ENCODE measurements at places on chromosomes 5 and 9.

DNA sequence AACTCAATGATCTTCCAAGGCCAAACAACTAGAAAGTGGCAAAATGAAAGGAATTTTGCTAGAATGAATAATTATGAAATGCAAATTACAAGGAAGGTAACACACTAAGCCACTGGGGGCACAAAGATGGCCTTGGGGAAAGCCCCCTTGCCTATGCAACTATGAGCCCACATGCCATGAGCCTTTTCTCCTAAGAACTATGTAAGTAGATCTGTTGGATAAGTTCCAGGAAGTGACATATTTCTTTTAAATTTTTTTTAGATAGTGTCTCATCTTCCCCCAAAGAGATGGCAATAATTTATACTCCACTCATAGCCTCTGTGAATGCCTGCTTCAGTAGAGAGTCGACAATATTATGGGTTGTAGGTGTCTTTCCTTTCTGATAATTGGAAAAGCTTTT, 257.8 kb downstream of the AUH start:
- DNase-seq = no peak

DNA sequence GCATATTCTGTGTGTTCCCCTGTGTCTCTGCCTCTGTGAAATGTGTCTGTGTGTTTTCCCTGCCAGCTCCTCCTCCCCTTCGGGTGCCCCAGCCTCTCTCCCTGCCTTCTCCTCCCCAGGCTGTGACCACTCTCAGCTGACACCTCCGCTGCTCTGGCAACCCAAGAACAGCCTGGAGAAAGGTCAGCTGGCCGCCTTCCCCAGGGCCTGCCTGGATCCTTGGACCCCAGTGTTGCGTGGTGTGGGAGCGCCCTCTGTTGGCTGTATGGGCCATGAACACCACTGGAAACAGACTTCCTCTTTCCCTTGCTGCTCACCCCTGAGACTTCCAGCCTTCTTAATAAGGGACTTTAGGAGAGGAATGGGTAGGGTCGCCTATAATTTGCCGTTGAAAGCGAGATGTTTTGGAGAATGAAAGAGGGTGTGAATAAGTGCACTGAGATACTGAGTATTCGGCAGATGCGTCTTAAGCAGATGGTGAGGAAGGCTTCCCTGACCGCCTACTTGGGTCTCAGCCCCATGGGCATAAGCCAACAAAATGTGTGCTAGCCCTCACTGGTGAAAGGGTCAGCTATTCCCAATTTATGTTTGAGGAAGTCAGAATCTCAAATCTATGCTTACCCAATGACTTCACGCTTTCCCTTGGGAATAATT, 114.9 kb upstream of the TRIM32 start:
- DNase-seq = peak; percentile 17

DNA sequence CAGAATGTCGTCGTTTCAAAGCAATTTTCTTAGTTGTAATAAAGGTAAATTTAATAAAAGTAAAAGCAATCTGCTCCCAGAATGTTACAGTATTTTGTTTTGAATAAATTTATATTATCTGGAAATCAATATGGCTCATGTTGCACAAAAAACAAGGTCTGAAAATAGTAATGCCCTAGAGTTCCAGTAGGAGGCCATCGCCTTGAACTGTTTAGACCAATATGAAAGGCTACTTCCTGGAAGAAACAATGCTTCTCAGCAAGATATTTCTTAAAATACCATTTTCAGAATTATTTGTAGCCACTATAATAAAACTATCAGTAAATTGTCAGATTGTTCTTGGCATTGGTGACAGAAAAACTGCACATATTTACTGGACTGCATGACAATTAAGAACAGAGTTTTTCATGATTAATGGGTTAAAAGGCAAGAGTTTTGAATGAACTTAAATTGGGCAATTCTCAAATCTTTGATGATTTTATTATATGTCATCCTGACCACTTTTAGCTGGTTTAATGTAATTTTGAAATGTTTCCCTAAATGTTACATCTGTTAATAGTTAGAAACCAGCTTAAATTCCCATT, 153.2 kb downstream of the COMMD10 start:
- no peak for DNase-seq

GRCh38 chr5:154813736-154814135, 36.7 kb downstream of the FAXDC2 start:
- no peak for DNase-seq

DNA sequence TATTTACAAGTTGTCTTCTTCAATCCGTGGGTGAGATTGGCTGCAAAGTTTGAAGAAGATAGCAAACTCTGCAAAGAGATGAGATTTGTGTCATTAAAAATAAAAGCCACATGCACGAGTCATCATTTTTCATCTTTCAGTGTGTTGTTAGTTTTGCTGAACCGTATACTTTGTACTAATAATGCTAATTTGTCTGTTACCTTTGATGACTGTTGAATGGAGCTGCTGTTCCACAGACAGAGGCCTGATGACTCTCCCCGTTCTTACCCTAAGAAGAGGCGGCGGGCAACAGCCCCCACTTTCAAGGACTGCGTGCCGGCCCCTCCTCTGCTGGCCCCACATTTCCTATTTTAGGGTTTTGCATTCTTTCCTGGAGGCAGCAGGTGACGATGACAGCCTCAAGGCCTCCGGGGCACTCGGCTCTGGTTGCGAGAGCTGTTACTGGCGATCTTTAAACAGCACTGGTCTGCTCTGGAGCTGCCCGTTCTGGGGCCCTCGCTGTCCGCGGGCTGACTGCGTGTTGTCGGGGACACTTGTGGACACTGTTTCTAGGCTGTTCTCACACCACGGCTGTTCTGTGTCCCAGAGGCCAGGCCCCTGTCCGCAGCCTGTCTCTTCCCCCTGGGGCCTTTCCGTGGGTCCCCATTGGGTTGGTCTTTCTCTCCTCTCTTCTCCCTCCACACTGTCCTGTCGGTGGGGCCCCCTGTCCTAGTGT, 35.1 kb downstream of the NDUFS6 start:
- no peak for DNase-seq

DNA sequence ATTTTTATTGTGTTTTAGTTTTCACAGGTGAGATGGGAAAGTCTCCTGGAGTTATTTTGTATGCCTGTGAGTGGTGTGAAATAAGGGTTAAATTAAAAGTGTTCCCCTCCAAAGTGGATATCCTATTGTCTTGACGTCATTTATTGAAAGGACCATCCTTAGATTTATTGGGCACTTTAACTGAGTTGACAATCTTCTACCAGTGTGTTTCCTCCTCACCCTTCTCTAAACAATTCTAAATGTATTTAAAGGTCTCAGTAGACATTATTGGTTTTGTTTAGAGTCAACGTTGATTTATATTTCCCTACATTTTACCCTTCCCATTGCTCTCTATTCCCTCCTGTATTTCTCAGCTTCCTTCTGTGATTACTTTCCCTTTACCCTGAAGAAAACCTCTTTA, 40.8 kb downstream of the PRRC1 start:
- DNase-seq = no peak

DNA sequence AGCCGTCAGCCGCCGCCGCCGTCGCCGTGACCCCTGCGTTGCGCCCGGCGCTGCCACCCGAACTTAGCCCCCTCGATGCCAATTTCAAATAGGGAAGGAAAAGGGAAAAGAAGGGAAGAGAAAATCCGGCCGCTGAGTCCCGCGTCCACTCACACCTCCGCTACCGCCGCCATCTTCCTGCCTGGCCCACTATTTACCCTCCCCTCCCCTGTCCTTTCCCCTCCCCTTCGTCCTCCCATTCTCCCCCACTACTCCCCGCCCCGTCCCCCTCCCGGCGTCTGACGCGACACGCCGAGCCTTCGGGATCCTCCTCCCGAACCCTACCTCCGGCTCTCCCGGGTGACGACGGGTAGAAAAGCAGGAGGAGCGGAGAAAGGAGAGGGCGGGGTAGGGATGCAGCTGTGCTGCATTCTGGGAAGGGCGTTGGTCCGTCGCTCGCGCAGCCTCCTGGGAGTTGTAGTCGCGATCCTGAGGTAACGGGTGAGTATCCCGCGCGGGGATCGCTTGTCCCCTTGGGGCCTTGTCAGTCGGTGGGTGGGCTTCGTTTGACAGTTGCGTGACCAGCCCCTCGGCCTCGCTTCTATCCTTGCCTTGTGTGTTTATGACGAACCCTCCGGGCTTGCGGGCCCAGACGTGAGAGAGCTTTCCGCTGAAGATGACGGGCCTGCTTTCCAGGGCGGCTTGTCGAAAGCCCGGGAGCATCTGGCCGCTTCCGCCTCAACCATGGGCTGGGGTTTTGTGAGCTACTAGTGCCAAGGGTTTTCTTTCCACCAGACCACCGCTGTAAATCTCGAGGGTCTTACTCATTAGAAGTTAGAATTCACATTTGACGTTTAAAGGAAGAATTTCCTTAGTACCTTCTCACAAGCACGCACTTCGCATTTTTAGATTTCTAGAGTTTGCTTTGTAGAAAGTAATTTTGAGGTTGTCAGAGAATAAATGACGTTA, at the start of the genes CERT1 and POLK:
Gene CERT1 (minus strand): TSS at position 195 of the 948 bp plus-strand sequence. CDS start 422 bp downstream, outside the sequence.
Gene POLK (plus strand): TSS at position 457 of the 948 bp plus-strand sequence.
- peak; percentile 94 for DNase-seq

- no peak for DNase-seq
These were observed 188.2 kb downstream of the CRB2 start for GRCh38 chr9:123544007-123544827.

GRCh38 chr5:61275841-61276240, 56.2 kb upstream of the ZSWIM6 start:
- peak; percentile 33 for DNase-seq

GRCh38 chr9:107883496-107884124, 394.0 kb upstream of the KLF4 start:
- no peak for DNase-seq

DNA sequence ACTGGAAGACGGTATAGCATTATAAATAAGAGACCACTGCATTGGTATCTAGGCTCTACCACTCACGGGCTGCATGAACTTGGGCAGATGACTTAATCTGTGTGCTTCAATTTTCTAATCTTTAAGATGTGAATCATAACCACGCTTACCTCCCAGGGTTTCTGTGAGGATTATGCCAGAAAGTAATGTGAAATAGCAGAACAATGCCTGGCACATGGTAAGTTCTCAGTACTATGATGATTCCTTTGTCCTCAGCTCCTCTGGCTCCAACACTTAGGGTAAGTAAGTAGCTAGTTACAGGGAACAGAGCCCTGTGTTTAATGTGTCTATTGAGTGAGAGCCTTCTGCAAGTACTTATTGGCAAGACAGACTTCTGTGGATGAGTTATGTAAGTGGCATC, 31.1 kb downstream of the POU4F3 start:
- DNase-seq = no peak

- DNase-seq = no peak
These were observed 3.3 kb downstream of the OTULIN start for GRCh38 chr5:14667770-14668169.
